Stimulated activated CD8-positive, alpha-beta memory T cell treated with anti-CD3 and anti-CD28 coated beads, Interleukin-15, amount 100 ng/mL, for 4 hours (primary cell): ENCODE measurements at places on chromosomes 16 and 17.

DNA sequence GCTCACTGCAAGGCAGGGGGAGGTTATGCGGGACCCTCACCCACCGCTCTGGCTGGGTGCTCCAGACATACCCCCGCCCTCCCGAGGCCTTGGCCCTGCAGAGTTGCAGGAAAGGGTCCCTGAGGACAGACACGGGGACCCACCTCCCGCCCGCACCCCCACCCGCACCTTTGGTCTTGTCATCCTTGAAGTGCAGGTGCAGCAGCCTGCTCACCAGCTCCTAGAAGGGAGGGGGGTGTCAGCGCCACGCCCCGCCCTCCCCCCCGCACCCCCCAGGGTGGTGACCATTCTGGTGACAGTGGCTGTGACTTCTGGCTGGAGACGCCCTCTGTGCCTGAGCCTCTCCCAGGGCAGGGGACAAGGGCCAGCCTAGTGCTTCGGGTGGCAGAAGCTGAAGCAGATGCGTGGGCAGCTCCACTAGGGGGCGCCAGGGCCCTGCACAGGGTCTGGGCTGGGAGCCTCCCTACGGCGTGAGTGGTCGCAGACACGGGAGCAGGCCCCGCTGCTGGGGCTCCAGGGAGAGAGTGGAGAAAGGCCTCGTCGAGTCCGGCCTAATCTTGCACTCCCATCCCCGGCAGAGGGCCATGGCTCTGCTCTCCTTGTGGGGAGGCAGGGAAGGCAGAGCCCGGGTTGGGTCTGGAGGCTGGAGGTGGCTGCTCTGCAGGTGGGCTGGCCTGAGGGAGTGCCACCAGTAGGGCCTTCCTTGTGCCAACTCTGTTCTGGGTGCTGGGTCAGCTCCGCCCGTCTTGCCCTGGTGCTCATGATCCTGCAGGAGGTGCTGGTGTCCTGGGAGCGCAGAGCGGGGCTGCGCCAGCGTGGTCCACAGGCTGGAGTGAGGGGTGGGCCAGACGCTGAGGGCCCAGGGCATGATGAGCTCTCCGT lies 2.7 kb downstream of the CENPX start:
- DNase-seq: no peak

DNA sequence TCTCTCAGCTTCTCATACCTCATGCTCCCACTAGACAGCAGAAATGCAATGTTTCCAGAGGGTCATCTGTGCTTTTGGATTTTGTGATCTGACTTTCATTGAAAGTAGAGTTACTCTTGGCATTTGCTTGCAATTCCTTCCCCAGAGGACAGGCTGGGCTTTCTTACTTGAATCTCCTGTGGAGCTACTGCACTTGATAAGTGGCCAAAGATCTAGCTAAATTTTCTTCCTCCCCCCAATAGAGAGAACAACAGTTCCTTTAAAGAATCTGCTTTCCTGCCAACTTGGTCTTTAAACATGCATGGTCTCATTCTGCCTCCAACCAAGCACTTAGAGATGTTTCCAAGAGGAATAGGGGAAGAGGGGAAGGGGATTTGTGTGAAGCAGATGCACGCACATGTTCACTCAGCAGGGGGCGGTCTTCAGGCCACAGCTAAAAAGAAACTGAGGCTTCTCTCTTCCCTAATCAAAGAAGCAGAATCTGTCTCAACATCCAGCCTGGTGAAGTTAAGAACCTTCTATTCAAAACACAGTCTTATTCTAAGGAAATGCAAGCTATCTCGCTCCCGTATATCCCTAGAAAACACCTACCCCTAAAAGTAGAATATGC lies 229.6 kb downstream of the ZFHX3 start:
- DNase-seq: no peak

- no peak for DNase-seq
Observed at GRCh38 chr17:47252766-47253512, 688 bp upstream of the ITGB3 start.

DNA sequence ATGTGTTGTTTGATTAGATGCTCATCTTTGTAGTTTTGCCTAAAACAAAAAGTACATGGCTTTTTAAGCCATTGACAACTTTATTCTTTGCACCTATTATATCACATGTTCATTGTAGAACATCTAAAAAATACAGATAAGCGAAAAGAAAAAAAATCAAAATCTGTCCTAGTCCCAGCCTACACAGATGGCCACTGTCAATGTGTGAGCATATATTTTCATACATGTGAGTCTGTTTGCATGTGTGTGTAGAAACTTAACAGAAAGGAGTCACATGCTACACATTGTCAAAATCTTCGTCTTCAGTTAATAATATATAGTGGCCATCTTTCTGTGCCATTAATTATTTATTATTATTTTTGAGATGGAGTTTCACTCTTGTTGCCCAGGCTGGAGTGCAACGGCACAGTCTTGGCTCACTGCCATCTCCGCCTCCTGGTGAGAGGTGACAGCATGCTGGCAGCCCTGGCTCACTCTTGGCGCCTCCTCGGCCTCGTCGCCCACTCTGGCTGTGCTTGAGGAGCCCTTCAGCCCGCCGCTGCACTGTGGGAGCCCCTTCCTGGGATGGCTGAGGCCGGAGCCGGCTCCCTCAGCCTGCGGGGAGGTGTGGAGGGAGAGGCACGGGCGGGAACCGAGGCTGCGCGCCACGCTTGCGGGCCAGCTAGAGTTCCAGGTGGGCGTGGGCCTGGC lies 68.5 kb upstream of the AMZ2 start:
- no peak for DNase-seq

GRCh38 chr16:86519649-86520316 lies 9.5 kb downstream of the FOXF1 start:
- DNase-seq: peak; percentile 34

GRCh38 chr16:3328643-3329042 lies 23.3 kb downstream of the ZNF75A start:
- no peak for DNase-seq

- no peak for DNase-seq
Observed at GRCh38 chr16:24986512-24987303, 28.5 kb downstream of the ARHGAP17 start.

DNA sequence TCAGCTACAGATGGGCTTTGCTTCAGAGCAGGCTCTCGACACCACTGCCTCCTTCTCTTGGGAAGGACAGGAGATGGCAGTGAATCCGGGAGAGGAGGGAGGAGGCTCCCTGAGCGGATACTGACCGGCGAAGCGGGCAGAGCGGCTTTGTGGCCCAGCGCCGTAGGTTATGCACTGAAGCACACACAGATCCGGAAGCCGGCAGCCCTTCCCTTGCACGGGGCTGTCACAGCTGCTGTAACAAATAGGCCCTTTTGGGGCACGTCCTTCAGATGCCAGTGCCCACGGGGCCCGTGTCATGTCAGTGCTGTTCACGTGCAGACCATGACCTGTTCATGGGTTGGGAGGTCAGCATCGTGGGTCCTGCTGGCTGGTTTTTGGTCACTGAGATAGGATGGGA lies 144.7 kb upstream of the CHMP6 start:
- no peak for DNase-seq

DNA sequence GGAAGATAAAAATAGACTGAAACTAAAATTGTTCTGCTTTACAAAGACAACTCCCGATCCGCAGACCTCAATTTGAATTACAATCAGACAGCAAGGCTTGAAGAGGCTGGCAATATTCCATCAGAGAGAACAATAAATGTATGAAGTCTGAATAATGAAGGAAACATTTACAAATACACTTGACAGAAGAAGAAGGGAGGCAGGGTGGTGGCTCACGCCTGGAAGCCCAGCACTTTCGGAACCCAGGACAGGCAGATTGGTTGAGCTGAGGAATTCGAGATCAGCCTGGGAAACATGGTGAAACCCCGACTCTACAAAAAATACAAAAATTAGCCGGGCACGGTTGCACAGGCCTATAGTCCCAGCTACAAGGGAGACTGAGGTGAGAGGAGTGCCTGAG lies 14.6 kb downstream of the ODF4 start:
- no peak for DNase-seq

GRCh38 chr16:57658130-57658877 lies 9.8 kb upstream of the ADGRG3 start:
- no peak for DNase-seq

GRCh38 chr17:69764146-69764545 lies 310.9 kb upstream of the KCNJ16 start:
- DNase-seq: no peak

DNA sequence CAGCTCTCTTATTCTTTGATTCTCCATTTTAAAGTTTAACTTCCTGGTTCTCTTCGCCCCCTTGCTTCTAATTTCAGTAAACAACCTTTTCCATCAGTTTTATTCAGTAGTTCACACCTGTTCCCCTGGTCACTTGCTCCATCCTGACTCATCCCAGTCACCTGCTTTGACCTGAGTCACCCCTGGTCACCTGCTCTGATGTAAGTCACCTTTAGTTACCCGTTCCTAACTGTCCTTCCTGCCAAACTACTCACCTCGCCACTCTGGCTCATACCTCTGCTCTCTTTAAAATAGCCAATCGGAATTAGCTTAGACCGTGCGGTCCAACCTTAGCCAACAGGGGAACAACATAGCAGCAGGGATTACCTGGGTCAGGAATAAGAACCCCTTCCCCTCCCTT lies 4.7 kb upstream of the NLRC5 start:
- no peak for DNase-seq

GRCh38 chr17:39655105-39655504 lies 10.0 kb upstream of the TCAP start:
- DNase-seq: no peak

GRCh38 chr17:42365136-42365535 lies 23.1 kb downstream of the STAT3 start:
- DNase-seq: no peak

GRCh38 chr16:67529582-67530012 lies 968 bp downstream of the RIPOR1 start:
- no peak for DNase-seq

DNA sequence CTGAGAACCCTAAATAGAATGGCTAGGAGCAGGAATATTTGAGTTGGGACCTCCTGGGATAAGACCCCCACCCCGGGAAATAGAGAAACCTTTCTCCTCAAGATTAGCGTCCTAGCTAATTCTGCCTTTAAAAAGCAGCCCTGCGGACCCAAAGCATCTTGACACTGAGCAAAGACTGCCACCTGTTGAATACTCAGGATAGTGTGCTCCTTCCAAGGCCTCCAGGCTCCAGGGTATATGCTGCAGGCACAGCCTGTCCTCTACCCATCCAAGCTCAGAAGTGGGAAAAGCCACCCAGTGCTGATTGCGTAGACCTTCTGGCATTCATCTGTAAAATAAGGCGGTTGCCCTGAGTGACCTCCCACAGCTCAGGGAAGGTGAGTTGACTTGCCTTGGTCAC lies 456.2 kb upstream of the DYNLRB2 start:
- DNase-seq: no peak

GRCh38 chr17:67659028-67659427 lies 58.7 kb upstream of the NOL11 start:
- no peak for DNase-seq

- no peak for DNase-seq
Observed at GRCh38 chr16:79725051-79725450, 124.5 kb upstream of the MAF start.

DNA sequence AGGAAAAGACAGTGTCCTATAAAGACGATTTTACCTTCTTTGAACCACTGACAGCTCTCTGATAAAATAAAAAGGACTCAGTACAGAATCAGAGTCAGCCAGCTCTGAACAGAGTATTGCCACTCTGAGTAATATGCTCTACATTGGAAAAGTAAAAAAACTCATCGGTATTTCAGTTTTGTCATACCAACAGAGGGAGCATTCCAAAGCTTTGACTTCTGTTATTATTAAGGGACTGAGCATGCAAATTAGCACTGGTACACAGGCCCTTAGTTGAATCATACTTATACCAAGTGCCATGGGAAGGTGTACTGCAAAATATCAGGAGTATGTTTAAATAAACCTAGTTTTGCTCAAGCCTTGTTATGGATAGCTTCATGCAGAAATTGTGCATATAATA lies 509.0 kb upstream of the KIF2B start:
- no peak for DNase-seq

- no peak for DNase-seq
Observed at GRCh38 chr16:11327277-11328171, 17.7 kb upstream of the RMI2 start.

DNA sequence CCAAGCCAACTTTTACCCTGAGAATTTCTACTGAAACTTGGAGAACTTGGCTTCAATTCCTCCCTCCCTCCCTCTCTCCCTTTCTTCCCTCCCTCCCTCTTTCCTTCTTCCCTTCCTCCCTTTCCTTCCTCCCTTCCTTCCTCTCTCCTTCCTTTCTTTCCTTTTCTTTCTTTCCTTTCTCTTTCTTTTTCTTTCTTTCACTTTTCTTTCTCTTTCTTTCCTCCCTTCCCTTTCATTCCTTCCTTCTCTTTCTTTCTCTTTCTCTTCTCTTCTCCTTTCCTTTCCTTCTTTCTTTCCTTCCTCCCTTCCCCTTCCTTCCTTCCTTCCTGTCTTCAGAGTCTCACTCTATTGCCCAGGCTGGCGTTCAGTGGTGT lies 268.1 kb upstream of the SDK2 start:
- no peak for DNase-seq

GRCh38 chr17:70034158-70034557 lies 40.9 kb upstream of the KCNJ16 start:
- DNase-seq: no peak

GRCh38 chr17:36089888-36090836 lies at the start of gene CCL3:
TSS of gene CCL3 (minus strand) at chr17:36090143. CDS start at chr17:36090058, 85 bp downstream.
- DNase-seq: no peak

DNA sequence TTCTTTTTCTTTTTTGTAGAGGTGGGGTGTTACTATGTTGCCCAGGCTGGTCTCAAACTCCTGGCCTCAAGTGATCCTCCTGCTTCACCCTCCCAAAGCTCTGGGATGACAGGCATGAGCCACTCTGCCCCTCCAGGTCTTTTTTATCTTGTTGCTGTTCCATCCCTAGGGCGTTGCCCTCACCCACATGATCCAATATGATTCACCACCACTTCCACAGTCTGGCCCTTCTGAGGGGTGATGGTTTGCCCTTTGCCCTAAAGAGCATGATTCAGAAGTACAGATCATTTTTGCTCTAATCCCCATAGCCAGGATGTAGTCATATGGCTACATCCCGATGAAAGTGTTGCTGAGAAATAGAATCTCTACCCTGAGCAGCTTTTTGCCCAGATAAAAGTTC lies 18.8 kb downstream of the STX4 start:
- no peak for DNase-seq

- no peak for DNase-seq
Observed at GRCh38 chr16:22844416-22844815, 30.5 kb downstream of the HS3ST2 start.

DNA sequence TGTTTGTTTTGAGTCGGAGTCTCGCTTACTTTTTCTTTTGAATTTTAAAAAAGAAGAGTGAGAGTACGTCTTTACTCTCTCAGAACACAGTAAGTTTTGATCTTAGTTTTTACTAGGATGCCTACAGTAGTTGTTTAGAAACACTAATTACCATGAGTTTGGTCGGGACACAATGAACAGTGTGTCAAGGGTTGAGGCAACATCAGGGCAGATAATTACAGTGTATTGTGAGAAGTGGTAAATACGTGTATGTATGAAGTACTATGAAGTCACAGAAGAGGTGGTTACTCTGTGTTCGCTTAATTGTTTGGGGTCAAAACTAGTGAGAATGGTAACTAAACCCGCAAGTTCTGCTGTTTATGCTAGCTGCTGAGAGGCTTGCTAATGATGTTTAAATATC lies 18.2 kb downstream of the PAFAH1B1 start:
- DNase-seq: no peak

- no peak for DNase-seq
Observed at GRCh38 chr17:49576088-49576916, 631 bp downstream of the NXPH3 start.

- DNase-seq: no peak
Observed at GRCh38 chr17:62179525-62180161, 114.6 kb upstream of the MED13 start.
